ENCODE measurements at places on chromosomes 2 and 18. TPM values are rescaled to one million over a fixed set of nuclear protein-coding genes. Genes with fewer than 3 reads are reported as not detected.

The ATP6V1C2 gene
- total RNA-seq = 4.0 TPM

DNA sequence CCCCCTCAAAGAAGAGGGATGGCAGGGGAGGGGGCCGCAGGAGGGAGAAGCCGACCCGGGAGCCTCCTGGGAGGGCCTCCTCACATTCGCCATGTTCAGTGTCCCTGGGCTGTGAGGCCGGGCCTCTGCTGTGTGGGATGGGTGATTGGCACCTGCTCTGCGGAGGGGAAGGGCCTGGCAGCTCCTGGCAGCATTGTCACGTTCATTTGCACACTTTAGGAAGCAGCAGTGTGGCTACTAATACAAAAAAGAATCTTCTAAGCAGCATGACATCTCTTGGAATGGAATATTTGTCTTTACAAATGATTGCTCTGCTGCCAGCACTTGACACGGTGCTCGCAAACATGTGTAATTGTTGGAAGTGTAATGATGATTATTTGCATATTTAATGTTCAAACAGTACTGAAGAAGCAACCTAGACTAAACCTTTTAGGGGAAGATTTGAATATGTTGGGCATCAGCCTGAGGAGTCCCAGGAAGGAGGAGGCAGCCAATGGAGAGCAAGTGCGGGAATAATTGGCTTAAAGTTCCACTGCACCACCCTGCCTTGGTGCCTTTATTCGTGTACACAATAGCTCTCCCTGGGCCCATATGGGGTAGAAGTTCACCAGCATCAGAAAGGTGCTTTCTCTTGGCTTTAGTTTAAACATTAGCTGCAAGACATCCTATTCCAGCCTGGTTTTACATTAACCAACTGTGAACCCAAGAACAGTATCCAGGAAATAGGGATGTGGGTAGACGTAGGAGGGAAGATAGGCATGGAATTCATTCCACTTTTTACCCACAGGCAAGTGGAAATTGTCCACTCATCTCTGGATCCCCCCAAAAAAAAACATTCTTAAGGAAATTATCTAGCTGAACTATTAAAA is 404.9 kb downstream of the TMEM182 start:
- DNase-seq = no peak

The SLC9A4 gene
- not detected for total RNA-seq

DNA sequence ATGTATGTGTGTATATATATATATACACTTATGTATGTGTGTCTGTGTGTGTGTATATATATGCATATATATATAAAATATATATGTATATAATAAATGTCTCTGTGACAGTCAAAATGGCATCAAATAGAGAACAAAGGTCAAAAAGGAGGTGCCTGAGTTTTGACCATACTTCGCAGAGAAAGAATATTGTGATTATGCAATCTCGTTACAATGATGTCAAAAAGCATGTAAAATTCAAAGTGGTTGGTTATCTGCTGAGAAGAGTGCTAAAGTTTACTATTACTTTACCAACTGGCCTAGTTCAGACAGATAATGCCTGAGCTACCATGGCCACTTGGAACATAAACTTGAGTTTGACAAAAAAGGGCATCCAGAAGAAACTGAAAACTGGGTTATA is 375.0 kb downstream of the NBAS start:
- DNase-seq = no peak

The CHRNA1 gene
- total RNA-seq = not detected

DNA sequence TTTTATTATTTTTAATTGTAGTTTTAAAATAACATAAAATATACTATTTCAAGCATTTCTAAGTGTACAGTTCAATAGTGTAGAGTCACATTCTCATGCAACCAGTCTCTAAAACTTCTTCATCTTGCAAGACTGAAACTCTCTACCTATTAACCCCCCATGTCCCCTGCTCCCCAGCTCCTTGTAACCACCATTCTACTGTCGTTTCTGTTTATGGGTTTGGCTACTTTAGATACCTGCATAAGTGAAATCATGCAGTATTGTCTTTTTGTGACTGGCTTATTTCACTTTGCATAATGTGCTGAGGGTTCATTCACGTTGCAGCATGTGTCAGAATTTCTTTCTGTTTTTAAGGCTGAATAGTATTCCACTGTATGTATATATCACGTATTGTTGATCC is 139.4 kb downstream of the SMAD7 start:
- no peak for DNase-seq

The C1QL2 gene
- not detected for total RNA-seq

DNA sequence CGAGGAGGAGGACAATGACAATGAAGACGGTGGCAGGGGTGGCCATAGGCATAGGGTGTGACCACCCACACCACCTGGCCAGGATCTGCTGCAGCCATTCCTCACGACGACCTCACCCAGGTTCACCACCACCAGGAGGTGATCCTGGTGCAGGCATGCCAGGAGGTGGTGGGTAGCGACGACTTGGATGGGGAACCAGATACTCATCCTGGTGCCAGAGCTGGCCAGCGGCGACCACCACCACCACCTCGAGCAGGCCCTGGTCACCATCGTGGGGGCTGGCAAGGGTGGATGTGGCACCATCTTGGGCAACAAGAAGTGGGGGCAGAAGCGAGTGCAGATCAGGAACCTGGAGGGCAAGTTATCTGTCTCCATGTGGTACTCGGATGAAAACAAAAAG is 117.1 kb upstream of the NXPH2 start:
- DNase-seq = no peak

The GAREM2 gene
- total RNA-seq = 3.3 TPM

DNA sequence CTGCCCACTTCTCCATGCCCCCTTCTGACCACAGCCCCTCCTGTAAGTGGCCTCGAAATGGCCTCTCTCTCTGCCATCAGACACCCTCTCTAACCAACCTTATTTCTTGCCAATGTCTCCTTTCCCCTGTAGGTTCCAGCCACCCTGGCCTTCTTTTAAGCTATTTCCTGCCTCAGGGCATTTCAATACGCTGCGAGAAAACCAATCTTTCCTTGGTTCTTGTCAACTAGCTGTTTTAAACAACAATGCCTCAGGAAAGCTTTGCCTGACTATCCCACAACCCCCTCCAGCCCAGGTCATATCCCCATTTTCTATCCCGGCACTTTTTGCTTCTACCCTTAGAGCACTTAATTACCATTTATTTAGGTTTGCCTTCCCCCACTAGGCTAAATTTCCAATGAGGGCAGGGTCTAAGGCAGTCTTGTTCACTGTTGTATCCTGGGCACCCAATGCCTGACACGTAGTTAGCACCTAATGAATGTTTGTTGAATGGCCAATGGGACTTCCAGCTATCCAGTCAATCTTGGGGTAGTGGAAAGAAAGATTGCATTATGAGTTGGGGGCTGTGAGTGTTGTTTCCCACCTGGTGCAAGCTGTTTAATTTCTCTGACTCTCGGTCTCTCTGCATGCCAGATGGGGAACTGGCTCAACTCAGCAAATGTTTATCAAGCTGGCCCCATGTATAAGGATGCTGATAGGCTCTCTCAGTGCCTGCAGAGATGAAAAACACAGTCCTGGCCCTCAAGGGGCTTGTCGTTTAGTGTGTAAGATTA is 291.2 kb downstream of the SRBD1 start:
- DNase-seq = no peak

DNA sequence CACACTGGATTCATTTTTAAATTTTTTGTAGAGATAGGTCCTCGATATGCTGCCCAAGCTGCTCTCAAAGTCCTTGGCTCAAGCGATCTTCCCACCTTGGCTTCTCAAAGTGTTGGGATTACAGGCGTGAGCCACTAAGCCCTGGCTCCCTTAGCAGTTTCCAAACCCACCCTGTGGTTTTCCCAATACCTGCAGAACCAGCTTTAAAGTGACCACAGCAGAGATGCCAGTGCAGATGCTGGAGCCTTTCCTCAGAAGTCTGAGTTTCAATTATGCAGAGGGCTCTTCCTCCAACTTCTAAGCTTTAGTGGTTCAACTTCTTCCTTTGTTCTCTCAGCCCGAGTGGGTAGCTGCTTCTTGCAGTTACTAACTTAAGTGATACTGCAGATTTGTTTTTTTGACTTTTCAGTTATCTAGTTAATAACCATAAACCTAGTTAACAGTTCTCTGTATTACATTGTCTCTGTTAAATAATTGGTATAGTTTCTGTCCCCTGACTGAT is 8.1 kb upstream of the HAAO start:
- DNase-seq = no peak

DNA sequence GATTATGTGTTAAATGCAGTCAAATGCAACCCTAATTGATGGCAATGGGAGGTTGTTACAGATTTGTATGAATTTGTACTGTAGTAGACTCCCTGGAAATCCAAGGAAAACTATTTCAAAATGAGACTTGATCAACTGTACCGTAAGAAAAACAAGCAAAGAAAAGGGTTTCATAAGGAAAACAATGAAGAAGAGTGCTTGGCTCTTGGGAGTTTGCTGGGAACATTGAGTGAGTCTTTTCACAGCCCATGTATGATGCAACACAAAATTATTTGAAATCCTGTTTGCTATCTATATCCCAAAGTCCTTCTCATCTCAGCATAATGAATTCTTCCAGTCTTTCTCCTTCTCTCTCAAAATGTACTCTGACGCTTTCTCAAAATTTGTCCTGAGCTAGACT is 67.0 kb upstream of the OSR1 start:
- DNase-seq = no peak

DNA sequence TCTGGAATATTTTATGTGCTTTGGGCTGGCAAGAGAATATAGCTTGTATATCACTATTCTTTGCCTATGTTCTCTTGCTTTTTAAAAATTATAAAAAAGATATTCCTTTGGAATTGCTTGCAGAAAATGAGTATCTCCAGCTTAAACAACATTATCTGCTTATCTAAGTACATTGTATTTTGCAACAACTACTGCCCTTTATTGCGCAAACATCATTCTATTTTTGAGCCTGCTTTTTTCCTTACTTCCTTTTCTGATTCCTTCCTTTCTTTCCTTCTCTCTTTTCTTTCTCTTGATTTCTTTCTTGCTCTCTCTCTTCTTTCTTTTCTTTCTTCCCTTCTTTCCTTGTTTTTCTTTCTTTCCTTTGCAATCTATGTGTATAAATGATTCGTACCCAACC is 74.0 kb downstream of the UNC80 start:
- DNase-seq = no peak

DNA sequence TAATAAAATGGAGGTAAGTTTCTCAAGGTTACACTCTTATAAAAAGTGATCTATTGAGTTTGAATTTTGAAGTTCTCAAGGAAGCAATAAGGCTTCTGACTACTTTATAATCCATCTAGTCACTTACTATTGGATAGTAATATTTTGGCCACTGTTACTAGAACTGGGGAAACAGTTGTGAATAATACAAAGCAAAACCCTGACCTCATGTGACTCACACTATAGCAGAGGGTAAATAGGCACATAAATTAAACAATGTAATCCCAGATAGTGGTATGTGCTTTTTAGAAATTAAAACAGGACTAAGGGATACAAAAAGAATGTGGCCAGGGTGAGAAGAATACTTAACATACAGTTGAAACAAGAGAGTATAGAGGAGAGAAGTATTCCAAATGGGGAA is 78.6 kb downstream of the CALCRL start:
- DNase-seq = no peak

The SPIRE1 gene
- 16.8 TPM for total RNA-seq

DNA sequence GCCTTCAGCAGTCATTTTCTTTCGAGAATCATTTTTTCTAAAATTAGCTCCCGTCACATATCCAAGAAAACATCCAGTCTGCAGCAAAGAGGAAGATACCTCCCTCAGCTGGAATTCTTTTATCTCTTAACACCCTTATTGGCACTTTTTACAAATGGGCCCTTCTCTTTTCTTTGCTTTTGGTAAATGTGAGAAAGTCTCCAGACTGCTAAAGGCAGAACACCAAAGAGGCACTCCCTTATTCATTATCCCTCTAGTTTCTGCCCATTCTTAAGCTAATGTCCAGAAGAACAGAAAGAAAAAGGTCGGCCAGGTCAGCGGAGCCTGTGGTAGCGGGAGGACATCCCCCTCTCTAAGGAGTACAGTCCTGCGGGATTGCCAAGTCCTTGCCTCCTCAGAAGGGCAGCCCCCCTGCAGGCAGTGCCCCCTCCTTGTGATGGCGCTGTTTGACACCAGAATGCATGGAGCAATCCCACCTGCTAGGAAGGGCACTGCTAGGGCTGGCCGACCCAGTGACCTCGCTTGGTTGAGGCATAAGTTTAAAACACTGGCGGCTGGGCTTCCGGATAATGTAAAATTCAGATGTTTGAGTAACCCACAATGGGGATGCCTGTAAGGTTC is 34.0 kb downstream of the ST6GAL2 start:
- no peak for DNase-seq

DNA sequence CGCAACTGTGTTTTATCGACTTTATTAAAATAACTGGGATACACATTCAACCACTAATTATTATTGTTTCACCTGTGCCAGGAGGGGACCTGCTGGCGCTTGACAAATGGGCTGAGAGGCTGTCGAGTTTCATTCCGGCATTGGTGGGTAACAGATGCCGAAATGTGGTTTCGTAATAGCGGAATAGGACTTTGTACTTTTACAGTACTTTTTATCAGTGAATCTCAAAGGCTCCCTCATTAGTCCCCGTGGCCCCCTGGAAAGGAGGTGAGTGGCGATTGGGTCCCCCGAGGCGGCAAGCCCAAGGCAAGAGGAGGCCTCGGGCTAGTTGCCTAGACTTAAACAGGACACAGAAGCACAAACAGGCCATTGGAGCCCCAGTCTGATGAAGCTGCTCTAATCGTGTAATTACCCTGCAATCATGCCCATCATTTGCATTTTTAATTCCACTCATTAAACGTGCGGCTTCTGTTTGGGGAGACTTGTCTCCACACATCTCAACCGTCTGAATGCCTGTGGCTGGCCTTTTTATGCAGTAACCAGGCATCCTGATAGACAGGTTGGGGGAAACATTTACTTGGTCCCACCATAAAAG is 193.2 kb downstream of the INO80D start:
- DNase-seq = no peak

GRCh38 chr2:101479328-101479727 is 4.4 kb upstream of the RFX8 start:
- no peak for DNase-seq

The UGT1A5 gene
- total RNA-seq = not detected

DNA sequence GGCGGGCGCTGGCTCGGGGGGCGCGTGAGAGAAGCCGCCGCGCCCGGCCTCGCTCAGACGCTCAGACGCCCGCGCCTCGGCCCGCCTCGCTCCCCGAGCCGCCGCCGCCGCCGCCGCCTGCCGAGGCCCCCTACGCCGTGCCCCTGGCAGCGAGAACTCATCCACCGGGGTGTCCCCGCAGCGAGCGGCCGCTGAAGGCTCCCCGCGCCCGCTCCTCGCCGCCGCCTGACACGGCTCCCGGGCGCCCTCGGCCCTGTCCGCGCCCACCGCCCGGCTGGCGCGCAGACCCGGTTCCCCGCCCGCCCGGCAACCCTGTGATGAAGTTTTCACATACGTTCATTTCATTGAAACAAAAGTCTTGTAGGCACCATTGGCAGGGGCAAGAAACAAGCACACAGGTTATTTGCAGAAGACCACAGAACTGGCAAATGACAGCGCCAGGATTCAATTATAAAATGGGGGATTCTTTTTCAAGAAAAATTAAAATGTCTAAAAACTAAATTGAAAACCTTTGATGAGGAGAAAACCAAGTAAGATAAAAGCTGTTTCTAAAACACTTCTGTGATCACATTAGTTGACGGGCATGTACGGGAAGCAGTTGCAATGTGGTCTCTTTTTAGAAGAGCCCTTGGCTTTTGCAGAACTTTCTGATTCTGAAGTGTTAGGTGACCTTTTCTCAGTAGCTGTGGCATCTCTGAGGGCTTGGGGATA is 50.5 kb upstream of the TUBA3D start:
- DNase-seq = no peak

The SERPINB4 gene
- total RNA-seq = not detected

Measured in omental fat pad (tissue), 4 donors.